ENCODE measurements at places on chromosomes 6 and 20.

- no peak for DNase-seq
Measured at GRCh38 chr20:8284902-8285301, 152.8 kb downstream of the PLCB1 start.

GRCh38 chr20:4135385-4136077, 120.2 kb upstream of the RNF24 start:
- no peak for DNase-seq

DNA sequence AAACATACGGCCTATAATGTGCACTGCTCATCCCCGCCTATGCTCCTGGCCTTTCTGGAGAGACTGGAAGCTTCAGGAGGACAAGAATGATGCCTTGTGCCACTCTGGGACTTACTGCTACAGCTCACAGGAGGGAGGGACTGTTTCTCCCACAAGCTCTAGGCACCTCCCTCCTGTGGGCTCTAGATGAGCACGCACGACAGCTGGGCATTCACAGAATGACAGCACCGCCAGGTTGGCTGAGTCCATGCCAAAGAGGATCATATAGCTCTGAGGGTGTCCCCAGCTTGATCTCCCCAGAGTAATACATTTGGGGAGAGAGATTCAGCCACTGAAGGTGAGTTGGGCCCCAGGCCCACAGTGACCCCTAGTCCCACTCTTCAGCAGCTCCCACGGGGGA, 10.1 kb upstream of the PGC start:
- no peak for DNase-seq

DNA sequence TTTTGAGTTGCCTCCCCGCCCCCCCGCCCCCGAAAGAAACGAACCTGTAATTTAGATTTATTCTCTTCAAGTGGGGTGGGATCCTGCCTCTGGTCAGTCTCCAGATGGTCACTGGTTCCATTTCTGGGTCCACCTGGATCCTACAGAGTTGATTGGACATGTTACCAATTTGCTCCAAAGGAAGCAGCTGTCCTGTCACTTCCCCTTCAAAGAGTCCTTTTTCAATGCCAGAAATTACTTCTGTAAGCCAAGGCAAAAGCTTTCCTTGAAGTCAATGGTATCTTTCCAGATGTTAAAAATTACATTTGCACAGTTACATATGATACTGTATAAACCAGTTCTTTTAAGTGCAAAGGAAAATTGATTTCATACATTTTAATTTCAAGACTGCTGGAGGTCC, 12.0 kb upstream of the ANKRD60 start:
- DNase-seq, result no peak

GRCh38 chr6:114151064-114151690, 180.2 kb upstream of the HDAC2 start:
- no peak for DNase-seq

DNA sequence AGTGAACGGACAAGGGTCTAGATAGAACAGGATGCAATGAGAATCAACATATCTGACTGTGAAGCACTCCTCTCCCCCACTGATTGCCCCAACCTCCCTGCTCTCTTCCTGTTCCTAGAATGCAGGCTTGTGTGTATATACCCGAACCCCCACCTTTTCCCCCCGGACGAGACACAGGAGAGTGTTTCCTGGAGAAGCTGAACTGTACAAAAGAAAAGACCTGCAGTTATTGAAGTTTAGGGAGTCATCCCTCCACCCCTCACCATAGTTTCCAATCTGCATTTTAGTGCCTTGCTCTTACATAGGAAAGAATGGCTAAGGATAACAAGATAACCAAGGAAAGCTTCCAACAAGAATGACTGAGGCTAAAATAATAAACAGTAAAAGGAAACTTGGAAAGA, 55.5 kb upstream of the PDE10A start:
- no peak for DNase-seq

GRCh38 chr20:38531021-38531420, 50.0 kb upstream of the ADIG start:
- DNase-seq, result no peak

DNA sequence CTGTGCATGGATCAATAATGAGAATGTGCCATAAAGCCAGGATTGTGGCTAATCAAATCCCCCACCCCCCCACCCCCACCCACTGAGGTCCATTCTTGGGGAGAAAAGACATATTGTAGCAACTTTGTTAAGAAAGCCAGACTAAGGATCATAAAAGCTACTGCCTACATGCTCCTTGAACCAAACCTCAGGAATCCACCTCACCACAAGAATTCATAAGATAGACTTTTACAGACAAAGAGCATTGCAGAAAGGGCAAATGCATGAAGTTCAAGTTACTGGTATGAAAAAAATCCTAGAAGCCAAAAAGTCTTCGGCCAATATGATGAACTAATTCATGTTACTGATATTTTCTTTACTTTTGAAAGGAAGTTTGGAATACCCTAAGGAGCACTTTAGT, 187.9 kb upstream of the ARID1B start:
- no peak for DNase-seq

DNA sequence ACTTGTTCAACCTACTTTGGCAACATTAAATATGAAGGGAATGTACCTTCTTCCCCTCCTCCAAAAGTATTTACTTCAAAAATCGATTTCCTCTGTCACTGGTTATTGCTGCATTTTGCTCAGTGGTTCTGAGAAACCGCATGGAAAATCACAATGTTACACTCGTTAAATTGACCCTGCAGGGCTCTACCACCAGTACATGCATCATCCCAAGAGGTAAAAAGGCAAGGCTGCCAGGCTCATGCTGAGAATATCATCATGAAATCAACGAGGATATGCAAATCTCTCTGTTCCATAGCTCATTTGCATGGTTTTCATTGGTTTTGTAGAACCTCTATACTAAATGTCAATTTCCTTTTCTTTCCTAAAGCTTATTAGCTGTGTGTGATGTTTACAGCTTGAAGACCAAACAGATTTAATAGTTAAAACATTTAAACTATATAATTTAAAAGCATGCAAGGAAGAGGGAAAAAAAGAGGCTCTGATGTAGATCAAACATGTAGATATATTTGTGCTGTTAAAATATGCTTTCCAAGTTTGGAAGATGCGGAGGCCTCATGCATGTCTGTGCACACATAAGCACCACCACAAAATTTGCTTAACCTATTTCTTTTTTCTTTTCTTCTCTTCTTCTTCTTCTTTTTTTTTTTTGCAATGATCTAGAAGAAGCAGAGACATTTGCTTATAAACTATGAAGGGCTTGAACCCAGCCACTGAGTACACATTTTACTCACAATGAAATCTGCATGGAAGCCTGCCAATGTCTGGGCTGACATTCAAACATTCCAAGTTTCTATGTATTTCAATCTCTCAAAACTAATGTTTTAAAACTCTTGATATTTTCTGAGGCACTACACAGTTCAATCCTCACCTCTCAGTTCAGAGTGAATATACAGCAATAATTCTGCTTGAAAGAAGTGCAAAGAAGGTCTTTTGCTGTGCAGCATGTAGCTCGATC, 194.0 kb downstream of the GMPR start:
- peak; percentile 51 for DNase-seq

- no peak for DNase-seq
Measured at GRCh38 chr6:21505574-21505990, 88.0 kb upstream of the SOX4 start.

GRCh38 chr6:111725446-111726112, 119.9 kb upstream of the TRAF3IP2 start:
- no peak for DNase-seq

DNA sequence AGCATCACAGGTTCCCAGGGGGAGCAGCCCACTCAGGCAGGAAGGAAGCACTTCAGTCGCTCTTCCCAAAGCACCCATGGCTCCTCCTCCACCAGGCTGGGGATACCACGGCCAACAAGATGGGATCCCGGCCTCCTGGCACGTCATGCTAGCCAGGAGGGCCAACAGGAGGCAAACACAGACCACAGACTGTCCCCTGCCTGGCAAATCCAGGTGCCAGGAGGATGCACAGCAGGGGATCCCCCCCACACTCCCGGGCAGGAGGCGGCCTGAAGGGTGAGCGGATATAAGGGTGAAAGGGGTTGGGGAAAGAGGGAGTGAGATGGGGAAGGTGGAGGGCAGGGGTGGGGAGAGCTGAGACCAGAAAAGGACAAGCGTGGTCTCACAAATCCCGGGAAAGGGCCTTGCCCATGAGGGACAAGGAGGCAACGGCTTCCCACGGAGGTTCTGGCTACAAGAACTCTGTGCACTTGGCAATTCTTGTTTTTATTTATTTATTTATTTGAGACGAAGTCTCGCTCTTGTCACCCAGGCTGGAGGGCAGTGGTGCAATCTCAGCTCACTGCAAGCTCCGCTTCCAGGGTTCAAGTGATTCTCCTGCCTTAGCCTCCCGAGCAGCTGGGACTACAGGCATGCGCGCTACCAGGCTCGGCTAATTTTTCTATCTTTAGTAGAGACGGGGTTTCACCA, 7.2 kb downstream of the PXDC1 start:
- no peak for DNase-seq

DNA sequence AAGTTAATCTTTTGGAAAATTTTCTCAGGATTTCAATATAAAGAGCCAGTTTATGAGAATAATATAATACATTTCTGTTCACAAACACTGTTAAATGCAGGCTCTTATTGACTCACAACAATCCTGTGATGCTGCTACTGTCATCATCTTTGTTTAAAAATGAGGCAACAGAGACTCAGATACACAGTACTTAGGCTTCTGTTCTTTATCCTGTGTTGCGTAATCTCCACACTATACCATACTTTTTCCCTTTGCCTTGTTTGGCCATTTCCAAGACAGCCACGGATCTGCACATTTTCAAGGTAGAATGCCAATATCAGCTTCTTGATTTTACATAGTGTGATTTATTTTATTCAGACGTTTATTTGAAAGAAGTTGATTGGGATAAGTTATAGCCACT, 699.0 kb upstream of the CITED2 start:
- no peak for DNase-seq

- peak; percentile 78 for DNase-seq
Measured at GRCh38 chr20:39025883-39026282, 63.7 kb downstream of the DHX35 start.

DNA sequence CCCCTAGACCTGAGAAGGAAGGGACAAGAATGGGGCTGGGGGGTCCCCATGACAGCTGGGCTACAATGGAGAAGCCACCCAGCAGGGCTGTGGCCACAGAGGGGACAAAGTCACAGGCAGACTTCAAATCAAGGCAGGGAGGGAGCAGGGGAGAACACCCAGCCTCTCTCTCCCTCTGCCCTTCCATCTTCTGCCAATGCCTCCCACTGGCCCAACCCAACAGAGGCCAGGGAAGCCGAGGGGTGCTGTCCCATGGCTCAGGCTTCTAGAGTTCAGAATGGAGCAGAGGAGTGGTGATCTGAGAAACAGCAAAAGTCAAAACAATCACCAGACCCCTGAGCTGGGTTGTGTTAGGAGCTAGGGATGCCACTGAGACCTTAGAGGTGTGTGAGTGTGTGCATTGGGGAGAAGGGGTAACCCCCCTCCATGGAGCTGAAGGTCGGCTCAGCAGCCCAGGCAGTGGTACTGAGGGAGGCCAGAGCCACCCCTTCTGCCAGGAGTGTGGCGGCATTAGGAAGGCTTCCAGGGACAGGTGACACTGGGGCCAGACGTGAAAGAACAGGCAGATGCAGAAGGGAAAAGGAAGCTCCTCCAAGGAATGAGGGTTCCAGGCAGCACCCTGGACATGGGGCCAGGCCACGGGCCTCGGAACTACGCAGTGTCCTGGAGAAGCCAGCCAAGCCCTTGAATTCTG, 12.0 kb downstream of the GLP1R start:
- no peak for DNase-seq

DNA sequence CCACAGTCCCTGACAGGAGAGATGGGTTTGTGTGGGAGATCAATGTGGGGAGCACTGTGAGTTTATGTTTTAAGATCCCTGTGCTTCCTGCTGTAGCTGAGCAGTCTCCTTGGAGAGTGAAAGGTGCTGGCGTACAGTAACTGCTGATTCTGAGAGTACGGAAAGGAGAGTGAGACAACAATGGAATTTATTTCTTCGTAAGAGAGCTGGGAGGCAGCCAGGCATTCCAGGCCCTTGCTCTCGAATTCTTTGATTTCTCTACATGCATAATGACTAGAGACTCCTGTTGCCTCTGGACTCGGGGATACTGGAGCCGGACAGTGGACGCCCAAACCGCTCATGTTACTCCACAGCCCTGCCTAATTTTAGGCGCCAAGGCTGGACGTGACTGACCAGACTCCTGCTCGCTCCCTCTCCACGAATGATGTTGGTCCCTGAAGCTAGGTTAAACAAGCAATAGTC, 131.0 kb upstream of the PHACTR1 start:
- DNase-seq, result no peak

DNA sequence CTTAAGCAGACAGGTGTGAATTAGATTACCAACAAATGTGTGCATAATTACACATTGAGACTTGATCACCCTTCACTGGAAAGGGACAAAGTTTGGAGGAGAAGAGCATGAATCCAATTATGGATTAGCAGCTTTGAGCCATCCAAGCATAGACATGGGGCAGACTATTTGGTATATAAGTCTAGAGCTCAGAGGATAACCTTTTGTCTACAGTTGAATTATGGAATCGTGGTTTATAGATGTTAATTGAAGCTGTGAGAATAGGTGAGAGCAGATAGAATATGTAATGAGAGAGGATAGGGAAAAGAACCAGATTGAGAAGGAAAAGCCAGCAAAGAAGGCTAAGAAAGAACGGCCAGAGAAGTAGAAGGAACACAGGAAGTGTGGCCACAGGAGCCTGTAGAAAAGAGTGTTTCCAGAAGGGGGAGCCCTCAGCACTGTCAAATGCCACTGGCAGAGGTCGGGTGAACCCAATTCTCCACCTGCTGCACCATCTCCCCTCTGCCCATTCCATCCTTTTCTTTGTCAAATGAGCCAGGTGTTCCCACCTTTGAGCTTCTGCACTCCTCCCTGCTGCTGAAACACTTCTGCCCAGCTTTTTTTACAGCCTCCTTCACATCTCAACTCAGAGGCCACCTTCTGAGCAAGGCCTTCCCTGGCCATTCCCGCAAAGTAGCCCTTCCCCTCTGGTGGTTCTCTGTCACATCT, 7.3 kb downstream of the DNTTIP1 start:
- DNase-seq, result peak; percentile 77

GRCh38 chr20:25571817-25572216, 13.5 kb downstream of the NINL start:
- no peak for DNase-seq

DNA sequence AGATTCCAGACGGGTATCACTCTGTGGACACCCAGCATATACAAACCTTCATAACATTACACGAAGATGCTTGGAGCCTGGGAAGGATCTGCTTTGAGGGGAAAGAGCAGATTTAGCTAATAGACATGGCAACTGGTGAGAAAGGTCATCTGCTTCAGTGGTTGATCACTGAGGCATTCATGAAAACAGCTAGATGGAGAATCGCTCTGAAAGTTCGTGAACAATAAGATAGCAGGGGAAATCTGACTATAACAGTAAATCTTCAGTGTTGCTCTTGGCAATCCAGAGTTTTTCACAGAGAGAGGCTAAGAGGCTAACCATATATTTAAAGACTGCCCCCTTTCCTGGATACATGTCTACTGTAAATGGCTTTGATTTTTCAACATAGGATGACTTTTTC, 245.3 kb downstream of the FARS2 start:
- no peak for DNase-seq

- DNase-seq, result no peak
Measured at GRCh38 chr6:33908025-33908424, 104.2 kb upstream of the MLN start.

All from activated CD4-positive, alpha-beta T cell treated with anti-CD3 and anti-CD28 coated beads, Interleukin-10, Interleukin-2, amounts not matched to agents 100 ng/mL and 50 ng/mL, durations not matched to agents 16 hours and 8 hours (primary cell).